ENCODE measurements at places on chromosomes 1 and 21.

- no peak for DNase-seq
Observed at GRCh38 chr1:33042831-33043230, 6.1 kb upstream of the AK2 start.

DNA sequence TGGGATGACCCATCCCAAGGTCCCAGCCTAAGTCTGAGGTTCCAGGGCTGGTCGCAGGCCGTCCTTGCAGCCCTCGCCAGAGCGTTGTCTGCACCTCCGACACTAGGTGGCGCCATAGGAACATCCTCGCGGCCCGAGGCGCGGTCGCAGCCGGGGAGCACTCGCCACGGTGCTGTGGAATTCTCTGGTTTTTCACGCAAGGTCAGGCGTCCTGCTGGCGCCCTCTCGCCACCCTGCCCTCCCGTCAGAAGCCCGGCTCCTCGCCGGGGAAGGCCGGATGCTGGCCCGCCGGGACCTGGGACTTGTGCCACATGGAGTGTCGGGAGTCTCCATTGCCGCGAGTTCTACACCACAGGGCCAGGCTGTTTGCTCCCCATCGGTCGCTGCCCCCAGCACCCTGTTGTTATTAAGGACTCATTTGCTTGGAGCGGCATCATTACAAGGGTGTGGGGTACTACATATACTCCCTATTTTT, 196.8 kb upstream of the LMO4 start:
- DNase-seq, result no peak

GRCh38 chr1:240737298-240737697, 125.3 kb upstream of the GREM2 start:
- no peak for DNase-seq

GRCh38 chr1:203368624-203369451, 17.9 kb upstream of the FMOD start:
- no peak for DNase-seq

GRCh38 chr1:112938210-112938609, 17.8 kb downstream of the SLC16A1 start:
- no peak for DNase-seq

DNA sequence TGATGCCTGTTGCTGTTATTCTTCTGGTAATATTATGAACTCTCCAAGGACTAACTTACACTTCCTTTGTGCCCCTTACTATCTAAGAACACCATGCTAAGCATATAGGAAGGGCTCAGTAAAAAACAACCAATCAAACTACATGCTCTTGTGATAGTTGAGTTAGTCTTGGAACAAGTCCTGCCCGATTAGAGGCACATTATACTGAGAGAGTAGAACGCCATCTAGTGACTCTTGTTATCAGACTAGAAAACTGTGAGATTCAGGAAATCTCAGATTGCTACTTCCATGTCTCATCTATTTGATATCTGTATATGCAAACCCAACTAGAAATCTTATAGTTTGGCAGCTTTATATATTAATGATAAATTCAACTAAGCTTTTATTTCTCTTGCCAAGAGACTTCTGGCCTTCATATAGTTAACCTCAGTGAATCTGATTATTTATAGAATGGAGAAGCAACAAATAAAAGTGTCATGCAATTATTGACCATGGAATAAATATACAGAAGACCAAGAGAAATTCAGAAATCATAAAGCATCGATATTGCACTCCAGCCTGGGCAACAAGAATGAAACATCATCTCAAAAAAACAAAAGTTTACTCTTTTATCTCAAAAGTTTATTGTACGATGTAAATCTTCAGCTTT, 7.8 kb upstream of the SRRM1 start:
- DNase-seq, result no peak

DNA sequence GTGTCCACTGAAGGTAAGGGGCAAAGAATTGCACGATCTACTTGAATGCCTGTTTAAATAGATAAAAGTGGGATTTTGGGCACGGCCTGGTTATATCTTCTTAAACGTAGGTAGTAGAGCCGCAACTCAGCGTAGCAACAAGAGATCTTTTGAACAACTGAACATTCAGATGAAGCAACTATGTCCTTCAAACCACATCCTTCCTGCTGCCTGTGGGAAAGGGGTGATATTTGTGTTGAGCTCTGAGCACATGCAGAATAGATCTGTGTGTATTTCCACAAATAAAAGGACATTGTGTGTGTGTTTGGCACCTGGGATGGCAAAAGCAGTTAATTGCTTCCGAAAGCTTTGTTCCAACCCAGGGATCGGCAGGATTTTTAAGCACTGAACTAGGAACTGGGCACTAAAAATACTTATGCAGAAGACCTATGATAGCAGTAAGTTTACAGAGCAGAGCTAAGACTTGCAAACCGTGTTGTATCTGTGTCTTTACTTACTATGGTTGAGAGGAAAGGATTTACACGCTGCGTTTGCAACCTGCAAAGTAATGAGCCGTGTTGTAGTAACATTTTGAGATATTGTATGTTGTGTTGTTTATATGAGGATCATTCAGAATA, 333.4 kb downstream of the CHRM3 start:
- no peak for DNase-seq

Measured in vagina (tissue), 2 donors.